AG20443 (cell line): ENCODE measurements at places on chromosomes 11 and 22.

- no peak for DNase-seq
These were observed 18.8 kb upstream of the PRSS23 start for GRCh38 chr11:86781546-86781945.

DNA sequence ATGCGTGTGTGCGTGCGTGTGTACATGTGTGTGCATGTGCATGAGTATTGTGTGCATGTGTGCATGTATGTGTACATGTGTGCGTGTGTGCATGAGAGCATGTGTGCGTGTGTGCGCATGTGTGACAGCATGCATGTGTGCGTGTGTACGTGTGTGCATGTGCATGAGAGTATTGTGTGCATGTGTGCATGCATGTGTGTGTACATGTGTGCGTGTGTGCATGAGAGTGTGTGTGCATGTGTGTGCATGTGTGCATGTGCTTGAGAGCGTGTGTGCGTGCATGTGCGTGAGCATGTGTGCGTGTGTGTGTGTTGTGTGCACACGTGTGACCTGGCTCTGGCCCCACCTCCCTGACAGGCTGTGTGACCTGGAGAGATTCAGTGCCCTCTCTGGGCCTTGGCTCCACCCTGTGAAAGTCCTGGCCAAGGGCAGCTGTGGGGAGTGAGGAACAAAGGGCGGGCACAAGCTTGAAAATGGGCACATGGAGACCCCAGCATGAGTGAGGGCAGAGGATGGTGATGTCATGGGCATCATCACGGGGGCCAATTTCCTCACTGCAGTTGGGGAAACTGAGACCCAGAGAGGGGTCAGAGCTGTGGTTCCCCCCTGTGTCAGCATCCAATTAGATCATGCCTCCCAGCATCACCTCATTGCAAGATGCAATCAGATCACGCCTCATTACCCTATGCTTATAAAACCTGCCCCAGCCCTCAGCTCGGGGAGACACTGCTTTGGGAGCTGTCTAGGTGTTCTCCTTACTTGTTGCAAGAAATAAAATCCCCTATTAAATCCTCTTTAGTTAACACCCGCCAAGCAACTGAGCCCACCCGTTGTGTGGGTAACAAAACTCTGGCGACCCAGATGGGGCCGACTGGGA is 658 bp downstream of the ACY3 start:
- no peak for DNase-seq

- DNase-seq, result no peak
These were observed 5.1 kb downstream of the KRTAP5-7 start for GRCh38 chr11:71532036-71532610.

GRCh38 chr22:21698430-21699329 is 32.9 kb downstream of the PPIL2 start:
- DNase-seq, result no peak

DNA sequence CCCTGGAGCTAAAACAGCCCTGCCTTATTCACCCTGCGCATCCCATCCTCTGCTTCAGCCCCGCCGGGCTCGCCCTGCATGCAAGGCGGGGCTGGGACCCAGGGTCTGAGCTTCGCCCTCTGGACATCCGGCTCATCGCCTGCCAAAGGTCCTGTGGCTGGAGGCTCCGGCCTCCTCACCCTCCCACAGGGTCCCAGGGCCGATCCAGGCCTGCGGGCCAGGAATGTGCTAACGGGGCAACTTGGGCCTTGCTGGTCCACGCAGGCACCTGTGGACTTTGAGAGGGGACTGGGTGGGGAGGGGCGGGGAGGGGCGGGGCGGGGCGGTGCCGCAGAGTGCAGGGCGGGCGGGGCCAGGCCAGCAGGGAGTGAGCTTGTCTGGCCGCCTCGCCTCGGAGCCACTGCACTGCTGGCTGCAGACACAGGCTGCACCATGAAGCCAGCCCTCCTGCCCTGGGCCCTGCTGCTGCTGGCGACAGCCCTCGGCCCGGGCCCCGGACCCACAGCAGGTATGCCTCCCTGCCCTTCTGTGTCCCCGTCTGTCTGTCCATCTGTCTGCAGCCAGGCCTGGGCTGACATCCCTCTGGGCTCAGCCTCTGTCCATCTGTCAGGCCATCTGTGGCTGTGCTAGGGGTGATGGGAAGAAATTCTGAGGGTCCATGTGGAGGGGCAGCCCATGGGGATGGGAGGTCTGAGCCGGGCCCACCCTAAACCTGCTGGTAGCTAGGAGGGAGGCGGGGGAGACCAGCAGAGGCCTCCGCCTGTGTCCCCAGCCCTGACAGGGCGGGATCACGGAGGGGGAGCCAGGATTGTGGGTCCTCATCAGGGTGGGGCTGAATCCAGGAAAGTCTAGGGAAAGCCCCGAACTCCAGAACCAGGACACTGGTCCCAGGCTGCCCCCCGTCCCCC is at the start of gene SUSD2:
Gene SUSD2 (plus strand): TSS at position 400 of the 908 bp plus-strand sequence. CDS start 33 bp downstream, at position 433.
- peak; percentile 52 for DNase-seq

DNA sequence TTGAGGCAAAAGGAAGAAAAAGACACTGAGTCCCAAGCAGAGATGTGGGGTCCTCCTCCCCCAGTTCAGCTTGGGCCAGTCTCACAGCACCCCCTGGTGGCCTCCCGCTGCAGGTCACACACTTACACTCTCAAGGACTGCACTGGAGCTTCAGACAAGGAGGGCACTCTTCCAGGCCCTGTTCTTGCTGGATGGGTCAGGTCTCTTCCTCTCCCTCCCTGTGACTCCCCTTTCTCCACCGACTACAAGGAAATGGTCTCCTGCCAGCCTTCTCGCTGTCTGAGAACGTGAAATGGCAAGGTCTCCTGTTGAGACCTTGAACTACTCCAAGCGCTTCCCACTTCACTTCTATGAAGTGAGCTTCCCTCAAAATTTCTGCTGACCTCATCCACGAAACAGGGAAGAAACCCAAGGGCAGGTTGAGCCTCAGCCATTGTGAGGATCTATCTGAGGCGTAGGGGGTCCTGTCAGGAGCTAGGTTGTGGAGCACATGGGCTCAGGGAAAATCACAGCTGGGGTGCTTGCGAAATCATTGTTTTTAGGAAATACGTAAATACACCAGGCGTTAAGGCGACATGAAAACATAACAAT is 11.2 kb upstream of the IGLL1 start:
- DNase-seq, result peak; percentile 84

DNA sequence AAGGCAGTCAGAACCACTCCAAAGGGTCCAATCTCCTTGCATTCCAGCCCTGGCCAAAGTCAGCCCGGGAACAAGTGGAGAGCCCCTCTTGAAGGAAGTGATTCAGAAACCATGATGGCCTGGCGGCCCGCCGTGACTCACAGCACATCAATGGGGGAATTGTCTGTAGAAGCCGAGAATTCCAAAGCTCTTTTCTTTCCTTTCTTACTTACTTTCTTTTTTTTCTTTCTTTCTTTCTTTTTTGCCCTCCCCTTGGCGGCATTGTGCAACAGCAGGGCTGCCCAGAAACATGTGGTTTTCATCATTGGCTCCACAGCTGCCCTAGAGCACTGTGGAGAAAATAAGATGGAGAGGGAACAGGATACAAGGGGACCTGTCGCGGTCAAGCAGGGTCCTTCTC is 140.2 kb upstream of the TIMP3 start:
- DNase-seq, result peak; percentile 82

DNA sequence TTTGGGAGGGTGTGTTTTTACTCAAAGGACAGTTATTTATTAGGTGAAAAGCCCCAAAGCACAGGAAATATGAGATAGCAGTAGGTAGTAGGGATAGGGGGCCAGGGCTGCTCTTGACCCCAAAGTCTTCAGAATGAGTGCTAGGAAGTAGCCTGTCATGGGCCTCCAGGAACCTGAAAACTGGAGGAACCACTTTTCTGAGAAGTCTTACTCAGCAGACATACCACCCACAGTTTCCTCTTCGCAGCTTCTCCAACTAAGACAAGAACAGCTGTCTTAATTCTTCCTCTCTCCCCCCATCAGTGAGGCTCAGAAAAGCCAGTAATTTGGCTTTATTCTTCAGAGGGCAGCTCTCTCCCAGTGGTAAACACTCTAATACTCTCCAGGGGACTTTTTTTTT is 84.0 kb upstream of the CTSC start:
- no peak for DNase-seq

DNA sequence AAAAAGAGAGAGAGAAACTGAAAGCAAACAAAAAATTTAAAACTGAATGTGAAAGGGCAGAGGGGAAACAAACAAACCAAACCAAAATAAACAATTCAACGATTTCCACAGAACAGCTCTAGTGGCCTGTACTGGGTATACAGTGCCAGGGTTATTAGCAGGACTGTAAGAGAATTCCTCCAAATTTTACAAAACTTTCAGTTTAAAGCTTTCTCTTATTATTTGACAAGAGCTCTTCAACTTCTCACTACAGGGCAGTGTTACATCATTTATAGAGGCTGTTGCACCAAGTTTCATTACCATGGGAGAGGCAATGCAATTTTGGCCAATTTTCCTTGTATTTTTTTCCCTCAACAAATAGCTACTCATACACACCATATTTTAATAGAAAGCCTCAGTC is 44.3 kb upstream of the CLPB start:
- DNase-seq, result no peak

- DNase-seq, result no peak
These were observed 1022.2 kb downstream of the BRD1 start for GRCh38 chr22:48805516-48805915.

DNA sequence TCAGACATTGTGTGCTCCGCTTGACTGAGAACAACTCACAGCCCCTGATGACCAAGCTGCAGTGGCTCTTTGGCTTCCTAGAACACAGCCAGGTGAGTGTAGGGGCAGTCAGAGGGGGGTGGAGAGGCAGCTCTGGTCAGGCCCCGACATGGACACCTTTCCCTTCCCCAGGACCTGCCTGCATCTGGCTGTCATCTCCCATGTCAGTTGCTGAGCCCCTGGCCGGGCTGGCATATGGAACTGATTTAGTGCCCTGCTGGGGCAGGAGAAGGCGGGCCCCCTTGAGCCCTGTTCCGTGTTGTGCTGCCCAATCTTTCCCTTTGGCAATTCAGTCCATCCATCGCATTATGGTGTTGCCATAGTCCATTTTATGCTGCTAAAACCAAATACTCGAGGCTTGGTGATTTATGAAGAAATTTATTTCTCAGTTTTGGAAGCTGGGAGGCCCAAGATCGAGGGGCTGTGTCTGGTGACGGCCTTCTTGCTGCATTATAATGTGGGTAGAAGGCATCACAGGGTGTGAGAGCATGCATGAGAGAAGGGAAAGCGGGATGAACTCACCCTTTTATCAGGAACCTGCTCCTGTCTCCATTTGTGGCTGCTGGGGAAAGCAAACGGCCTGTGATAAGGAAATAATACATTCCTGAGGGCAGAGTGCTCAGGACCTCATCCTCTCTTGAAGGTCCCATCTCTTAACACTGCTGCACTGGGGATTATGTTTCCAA is 19.0 kb downstream of the USP35 start:
- DNase-seq, result no peak

- DNase-seq, result peak; percentile 63
These were observed 39.7 kb upstream of the CCDC89 start for GRCh38 chr11:85725510-85726258.

GRCh38 chr11:131063638-131064037 is 147.4 kb upstream of the SNX19 start:
- no peak for DNase-seq

DNA sequence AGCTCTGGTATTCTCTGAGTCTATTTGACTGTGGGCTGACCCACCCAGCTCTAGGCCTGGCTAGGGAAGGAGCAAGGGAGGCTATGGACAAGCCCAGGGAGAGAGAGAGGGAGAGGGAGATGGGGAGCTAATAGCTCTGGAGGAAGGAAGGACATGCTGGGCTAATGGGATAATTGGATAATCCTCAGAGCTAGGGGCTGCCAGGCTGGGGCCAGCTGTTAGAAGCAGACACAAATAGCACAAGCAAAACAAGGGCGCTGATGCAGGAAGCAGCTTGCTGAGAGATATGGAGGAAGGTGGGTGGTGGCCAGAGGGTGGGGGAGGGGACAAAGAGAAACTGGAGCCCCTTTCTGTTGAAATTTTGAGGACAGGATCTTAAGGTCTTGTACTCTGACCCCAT is 23.2 kb downstream of the ADORA2A start:
- DNase-seq, result no peak

DNA sequence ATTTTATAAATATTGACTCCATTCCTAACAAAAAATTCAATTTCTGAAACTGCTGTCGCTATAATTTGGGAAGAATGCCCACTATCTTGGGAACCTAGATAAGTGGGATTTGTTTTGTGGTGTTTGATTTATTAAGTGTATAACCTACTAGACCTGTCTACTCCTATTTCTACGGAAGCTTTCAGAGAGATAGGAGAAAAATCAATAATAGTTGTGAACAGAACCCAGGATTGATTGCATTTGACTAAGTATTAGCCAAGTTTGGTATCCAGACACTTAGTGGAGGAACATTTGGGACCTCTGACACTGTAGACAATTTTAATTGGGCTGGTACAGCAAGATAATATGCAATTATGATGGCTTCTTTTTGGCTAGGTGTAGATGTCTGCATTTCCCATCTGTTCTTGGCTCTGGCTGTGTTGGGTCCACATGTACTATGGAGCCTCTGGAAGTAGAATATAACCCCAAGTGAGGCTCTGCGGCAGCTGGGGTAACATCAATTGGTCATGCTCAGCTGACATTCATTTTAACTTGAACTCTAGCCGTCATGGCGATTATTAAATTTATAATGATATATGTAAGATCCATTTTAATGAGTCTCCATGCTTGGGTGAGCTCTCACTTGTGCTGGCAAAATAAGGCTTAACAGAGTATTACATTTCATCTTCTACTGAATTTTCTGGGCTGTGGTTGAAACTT is 111.5 kb upstream of the E2F8 start:
- no peak for DNase-seq

DNA sequence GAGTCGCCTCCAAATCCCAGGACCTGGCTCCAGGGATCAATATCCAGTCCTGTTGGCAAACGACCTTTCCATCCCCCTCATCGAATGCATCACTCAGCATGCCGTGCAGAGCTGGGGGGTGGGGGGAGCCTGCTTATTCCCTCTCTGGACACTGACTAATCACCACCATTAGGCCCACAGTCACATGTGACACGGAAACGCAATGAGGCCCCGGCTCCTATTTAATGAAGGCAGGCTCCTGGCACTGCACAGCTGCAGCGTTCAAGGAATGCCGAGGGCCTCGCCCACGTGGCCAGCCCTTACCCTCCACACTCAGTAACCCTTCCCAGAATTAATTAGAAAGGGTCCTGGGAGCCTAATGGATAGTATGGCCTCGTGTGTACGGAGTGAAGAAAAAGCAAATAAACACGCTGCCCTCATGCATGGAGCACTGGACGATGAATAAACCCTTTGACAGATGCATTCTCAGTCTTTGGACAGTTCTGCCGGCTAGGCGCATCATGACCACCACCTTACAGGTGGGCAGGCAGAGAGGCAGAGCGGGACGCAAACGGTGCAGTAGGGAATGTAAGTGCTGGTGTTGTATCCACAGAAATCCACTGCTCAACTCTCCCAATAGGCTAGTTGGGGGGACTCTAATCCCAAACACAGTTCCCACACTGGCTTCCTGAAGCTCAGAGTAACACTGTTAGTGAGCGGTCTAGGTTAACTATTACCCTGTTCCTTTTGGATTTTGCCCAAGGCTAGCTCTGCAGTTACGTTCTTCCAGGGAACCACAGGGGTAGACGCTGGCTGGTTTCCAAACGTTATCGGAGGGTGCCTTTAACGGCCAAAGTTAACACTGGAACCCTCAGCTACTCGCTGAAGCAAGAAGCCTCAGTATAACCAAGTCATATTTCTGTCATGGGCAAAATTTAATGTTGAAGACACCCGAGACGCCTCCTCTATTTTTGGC is 490.1 kb downstream of the OPCML start:
- no peak for DNase-seq
